ENCODE measurements at places on chromosomes 12 and 14.

DNA sequence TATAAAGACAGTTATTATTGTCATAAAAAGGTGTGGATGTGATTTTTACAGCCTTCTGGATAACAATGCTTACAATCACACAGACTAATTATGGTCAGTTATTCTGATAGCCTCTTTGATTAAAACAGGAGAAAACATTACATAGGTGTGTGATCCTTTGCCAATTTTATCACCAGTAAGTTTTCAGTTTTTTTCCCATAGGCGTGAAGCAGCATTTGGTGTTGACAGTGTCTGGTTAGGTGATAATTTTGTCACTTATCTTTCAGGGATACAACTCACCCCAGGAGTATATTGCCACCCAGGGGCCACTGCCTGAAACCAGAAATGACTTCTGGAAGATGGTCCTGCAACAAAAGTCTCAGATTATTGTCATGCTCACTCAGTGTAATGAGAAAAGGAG is 208.8 kb downstream of the EPS8 start:
- DNase-seq = no peak

GRCh38 chr14:30227876-30228275 is 300.2 kb upstream of the PRKD1 start:
- no peak for DNase-seq

GRCh38 chr14:73787486-73788316 is 63.9 kb upstream of the PTGR2 start:
- no peak for DNase-seq

DNA sequence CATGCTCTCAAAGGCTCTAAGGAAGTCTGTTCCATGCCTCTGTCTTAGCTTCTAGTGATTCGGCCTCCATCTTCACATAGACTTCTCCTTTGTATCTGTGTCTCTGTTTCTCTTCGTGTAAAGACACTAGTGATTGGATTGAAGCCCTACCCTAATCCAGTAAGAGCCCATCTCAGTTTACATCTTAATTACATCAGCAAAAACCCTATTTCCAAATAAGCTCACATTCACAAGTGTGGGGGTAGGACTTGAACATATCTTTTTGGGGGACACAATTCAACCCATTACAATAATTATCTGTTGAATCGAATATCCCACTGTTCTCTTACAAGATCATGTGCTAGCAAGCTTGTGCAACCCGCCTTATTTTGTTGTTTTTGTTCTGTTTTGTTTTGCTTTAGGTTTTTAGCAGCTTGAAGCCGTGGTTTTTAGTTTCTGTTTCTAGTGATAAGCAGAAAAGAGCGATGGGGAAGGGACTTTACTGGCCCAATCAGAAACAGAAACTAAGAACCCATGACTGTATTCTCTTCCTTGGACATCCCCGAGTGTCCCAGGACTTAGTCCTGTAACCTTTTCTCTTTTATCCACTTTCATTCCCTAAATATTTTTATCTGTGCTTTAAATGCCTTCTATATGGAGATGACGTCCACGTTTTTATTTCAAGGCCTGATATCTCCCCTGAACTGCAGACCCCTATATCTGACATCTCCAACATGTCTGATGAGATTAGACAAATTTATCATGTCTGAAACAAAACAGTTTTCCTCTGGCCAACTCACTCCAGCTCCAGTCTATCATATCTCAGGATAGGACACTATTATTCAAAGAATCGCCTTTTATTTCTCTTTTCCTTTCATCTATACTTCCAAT is 353.0 kb downstream of the CCDC91 start:
- no peak for DNase-seq

DNA sequence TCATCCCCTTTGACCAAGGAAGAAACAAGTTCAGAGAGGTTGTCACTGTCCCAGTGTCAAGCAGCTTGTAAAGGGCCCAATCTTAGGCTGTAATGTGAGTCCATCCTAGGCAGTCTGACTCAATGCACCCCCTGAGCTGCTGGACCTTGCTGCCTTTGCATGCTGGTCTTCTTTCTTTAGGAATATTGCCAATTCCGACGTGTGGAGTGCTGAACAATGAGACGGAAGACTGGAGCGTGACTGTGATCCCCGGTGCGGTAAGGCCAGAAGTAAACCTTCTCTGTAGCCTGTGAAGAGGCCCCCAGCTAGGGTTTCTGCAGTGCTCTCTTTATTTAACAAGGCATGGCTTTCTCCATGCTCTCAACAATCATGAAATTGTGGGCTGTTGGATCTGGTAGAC is 963 bp downstream of the TCTN2 start:
- no peak for DNase-seq

DNA sequence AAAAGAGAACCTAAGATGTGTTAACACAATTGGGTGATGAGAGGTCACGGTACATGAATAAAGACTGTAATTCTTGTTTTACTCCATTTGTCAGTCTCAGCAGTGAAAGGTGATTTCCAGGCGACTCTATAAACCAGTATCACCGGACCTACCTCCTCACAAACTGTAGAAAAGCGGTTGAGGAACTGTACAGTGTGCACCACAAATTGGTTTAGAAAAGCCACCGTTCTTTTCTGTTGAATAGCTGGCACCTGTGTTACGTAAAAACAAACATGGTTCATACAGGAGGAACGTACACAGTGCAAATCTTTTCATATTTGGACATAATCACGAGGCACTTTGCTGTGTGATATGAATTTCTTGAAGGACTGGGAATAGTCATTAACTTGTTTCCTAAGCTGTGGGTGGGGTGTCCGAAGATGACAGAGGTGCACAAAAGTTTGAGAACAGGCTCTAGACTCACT is 663 bp downstream of the WASHC3 start:
- DNase-seq = no peak

DNA sequence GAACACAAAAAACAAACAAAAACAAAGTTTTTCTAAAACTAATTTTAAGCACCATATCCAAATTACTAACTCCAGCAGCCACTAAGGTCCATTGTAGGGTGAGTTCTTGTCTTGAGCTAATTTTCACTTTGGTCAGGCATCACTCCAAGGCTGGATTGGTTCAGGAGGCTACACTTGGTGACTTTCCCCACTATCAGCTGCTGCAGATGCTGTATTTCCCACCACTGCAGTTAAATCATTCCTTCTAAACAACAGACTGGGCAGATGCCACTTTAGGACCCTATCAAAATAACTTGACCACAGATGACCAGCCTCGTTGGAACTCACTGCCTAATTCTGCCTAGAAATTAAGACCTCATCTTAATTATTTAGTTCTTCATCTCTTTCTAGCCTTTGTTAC is 140.5 kb downstream of the SLC16A7 start:
- DNase-seq = no peak

DNA sequence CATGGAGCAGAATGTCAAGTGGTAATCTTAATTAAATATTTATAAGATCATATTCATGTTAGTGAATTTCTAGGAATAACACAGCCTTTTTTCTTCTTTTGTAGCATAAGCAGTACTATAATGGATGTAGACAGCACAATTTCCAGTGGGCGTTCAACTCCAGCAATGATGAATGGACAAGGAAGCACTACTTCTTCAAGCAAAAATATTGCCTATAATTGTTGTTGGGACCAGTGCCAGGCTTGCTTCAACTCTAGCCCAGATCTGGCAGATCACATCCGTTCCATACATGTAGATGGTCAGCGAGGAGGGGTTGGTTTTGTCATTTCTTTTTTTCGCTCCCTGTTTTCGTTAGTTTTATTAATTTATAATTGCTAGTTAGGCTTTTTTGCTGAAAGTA is 23.1 kb downstream of the AEBP2 start:
- no peak for DNase-seq

DNA sequence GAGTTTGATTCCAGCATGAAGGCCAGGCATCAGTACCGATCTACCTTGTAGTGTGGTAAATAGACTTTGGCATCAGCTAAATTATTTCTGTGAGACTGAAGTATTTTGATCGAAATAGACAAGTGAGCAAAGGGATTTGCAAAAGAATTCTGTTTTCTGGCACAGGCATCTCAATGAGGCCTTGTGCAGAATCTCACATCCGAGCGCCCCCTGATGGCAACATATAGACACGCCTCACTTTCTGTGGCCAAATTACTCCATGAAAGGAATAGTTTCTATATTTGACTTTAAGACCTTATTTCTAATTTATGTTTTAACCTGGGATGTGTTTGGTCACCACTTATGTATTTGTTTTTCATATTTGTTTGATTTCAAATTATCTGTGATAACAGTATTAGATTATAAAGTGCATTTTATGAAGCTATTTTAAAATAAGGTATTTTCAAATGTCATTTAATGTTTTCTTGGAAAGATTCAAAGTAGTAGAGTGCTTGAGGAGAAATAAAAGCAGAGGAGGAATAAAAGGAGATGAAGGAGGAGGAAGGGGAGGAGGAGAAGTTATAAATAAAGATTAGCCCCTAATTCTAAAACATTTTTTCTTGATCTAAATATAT is 731.9 kb downstream of the NRXN3 start:
- DNase-seq = peak; percentile 35

DNA sequence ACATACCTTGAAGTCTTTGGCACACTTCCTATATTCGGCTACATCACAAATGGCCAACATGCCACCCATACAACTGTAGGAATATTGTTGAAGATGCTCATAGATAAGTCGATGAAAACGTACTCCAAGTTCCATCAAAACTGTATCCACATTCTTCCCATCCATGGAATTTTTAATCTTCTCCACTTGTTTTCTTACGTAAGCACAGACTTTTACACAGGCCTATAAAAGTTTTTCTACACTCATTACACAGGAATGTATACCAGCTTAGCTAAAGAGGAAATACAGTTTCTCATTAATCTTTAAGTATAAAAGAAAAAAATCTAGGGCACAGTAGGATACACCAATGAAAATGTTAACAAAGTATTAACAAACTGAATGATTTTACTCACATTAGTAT is 59.1 kb downstream of the EXOC5 start:
- DNase-seq = no peak

DNA sequence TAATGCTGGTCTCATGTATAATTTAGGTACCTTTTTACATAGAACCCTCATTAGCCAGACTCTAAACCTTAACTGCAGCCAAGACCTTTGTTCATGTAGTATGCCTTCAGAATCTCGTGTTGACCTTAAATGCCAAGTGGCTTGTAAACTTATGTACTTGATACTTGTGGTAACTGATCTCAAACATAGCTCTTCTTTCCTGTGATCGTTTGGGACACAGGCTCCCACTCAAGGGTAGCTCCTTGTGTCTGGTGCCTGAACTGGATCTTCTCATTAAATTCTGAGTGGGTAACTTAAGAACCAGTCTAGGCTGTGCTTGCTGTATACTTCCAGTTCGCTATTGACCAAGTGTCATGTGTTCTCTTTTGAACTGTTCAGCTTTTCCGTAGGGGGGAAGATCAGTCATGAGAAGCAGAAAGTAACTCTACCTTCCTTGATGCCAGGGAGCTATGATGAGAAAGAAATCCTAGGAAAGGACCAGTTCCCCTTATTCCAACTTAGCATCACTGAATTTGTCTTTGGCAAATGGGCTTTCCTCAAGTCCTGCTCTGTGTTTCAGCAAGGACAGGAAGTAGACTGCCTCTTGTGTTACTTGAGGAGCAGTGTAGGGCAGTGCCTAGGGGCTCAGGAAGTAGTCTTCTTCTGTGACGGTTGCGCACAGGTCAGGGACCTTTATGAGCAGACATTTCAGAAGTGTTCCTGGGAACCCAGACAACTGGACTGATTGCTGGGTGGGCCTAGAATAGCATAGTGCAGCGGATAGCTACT is 2.5 kb downstream of the LGALS3 start:
- DNase-seq = no peak

GRCh38 chr12:8453021-8453513 is 2.7 kb upstream of the CLEC6A start:
- DNase-seq = no peak

GRCh38 chr12:32303174-32303549 is 96.2 kb upstream of the FGD4 start:
- no peak for DNase-seq

DNA sequence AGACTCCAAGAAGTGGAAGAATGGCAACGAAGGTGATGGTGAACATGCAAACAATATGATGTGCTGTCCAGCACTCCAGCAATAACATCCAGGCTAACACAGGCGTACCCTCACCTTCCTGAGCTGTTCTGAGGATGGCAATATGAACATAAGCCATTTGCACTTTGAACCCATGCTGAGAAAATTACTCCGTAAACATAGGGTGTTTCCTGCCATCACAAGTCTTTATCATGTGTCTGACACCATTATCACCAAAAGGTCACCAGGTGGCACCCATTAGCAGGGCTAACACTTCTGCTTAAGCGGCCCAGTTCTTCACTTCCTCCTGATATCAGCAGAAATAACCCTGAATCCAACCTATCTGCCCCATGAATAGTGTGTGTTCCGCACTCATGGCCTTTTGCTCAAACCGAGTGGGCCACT is 482.8 kb downstream of the MED13L start:
- DNase-seq = no peak

DNA sequence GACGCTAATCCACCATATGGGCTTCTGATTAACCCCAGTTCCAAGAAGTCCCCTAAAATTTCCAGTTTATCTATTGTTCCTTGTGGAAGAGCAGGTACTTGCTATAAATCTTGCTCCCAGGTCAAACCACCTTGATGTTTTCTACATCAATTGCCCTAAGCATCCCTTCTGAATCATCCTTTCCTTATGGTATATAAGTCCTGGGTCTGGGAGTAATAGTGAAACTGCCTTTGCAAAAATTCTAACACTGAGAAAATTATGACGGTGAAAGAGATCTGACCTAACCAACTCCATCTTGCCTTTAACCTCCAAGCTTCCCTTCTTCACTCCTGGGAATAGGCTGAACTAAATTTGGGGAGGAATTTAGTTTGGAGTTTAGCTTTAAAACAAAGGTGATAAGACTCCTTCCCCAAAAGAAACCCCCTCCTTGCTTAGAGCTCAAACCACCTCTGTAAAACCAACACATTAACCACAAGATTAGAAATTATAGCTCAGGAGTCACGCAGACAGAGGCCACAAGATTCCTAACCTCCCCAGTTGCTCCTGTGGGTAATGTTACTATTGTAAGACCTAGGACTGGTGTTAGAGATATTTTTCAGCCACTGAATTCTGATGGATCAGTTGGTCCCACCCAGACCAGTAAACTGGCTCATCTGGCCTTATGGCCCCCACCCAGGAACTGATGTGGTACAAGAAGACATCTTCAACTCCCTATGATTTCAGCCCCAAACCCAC is 33.8 kb upstream of the DTX1 start:
- no peak for DNase-seq

GRCh38 chr12:12019881-12020280 is 50.9 kb upstream of the BCL2L14 start:
- DNase-seq = no peak

- no peak for DNase-seq
Measured at GRCh38 chr12:84756961-84757360, 155.6 kb downstream of the SLC6A15 start.

DNA sequence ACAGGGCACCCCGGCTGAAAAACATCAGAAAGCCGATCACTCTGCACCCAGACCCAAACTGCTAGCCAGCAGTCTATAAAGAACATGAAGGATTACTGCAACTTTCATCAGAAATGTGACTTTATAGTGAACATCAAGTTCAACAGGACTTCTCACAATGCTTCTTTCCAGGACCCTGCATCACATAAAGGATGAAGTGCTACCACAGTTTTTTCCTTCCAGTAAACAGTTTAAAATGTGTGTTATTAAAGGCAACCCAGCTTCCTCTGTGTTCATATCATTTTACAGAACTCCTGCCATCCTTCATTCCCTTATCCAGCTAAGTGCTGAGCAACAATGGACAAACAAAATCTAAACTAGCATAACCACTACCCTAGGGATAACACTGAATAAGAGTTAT is 280.3 kb upstream of the DIO2 start:
- DNase-seq = no peak

GRCh38 chr14:75001899-75002298 is 822 bp upstream of the EIF2B2 start:
- no peak for DNase-seq
